ENCODE measurements at places on chromosomes 7 and 10.

DNA sequence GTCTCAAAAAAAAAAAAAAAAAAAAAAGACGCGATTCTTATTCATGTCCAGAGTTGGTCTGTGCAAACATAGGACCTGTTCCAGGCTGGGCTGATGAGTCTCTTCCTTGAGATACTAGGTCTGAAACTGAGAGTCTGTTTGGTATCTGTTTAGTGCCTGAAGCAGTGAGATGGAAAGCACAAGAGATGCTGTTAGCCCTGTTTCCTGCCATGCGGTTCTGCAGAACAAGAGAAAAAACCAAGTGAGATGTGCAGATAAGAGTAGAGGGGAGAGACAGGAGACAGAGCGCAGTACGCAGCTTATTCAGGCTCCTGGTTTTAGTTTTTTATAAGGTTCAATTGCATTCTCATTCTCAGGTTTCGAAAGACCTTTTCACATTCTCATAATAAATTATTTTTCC is 85.8 kb upstream of the PRKCQ start:
- DNase-seq, result no peak

DNA sequence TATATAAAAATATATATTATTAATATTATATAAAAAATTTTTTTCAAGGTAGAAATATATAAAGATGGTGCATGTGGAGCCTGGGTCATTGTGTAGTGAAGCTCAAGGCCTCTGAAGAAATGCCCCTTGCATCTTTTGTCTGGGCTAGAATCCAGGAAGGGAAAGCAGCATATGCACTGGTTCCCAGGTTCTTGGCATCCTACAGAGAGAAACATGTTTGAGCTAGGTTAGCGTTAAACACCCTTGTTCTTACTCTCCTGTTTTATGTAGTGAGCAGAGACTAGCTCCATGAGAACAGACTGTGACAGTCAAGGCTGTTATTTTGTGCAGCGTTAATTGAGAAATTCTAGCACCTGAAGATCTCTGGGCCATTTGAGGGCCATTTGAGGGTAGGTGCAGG is 116.1 kb downstream of the POM121L12 start:
- no peak for DNase-seq

DNA sequence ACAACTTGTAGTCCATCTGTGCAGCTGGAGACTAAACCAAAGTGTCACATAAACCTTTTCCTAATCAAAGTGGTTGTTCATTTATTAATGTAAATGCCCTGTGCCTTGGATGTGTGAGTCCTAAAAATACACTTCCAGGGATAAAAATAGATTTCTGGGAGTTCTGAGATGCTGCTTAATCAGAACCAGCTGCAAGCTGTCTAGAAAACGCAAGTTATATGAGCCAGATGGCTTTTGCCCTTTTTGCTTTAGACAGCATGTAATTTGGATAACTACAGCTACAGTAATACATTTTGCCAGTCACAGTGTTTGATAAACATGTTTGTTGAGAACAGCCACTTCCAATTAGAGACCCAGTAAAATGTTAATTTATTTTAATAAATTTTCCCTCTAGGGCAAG is 185.1 kb upstream of the PRPS1L1 start:
- no peak for DNase-seq

GRCh38 chr10:16809074-16809718 is 8.0 kb downstream of the RSU1 start:
- DNase-seq, result peak; percentile 34

DNA sequence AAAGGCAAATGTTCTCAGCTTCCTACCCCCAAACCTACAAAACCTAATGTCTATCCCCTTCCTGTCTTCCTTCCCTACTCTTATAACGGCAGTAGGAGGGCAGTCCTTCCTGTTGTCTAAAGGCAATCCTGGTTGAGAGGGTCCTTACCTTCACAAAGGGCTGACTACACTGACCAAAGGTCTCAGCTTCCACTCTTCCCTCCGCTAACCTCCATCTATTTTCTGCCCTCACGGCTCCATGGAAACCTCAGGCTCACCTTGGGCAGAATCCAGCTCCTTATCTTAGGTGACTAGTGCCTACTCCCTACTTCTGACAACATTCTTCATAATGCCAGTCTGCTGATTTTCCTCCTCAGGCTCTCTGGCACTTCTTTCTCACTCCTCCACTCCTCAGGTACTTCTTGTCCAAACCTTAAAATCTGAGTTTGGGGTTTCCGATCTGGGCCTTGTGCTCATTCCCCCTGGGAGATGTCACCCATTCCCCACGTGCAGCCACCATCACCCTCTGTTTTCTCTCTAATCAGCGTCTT is 542 bp downstream of the FBXL13 start:
- DNase-seq, result no peak

- no peak for DNase-seq
Observed at GRCh38 chr7:130047831-130048230, 3.3 kb downstream of the ZC3HC1 start.

- no peak for DNase-seq
Observed at GRCh38 chr7:83427884-83428283, 221.1 kb downstream of the SEMA3E start.

DNA sequence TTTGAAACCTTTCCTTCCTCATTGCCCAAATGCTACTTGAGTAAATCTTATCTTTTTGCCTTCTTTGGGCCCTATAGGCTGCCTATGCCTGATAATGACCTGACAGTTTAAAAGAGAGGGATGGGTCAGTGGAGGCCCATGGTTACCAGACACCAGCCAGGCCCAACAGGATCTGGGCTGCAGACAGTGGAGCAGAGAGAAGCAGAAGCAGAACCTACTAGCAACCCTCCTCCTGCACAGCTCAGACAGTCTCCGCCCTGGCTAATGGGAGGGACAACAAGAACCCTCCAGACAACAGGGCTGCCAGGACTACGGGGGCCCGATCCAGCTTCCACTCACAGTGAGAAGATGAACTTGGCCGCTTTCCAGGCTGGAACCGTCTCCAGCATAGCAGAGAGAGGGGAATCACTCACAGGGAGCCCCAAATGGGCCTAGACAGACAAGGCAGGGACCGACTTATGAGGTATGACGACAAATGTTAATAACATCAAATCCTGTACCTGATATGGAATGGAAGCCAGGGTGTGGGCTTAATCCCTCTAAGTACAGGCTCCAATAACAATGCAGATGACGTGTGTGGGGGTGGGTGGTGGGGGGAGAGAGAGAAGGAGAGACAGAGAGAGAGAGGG is 31.7 kb upstream of the DGKI start:
- no peak for DNase-seq

GRCh38 chr7:157097569-157097968 is 41.2 kb upstream of the UBE3C start:
- no peak for DNase-seq

- no peak for DNase-seq
Observed at GRCh38 chr7:18467011-18467410, 28.5 kb upstream of the HDAC9 start.

DNA sequence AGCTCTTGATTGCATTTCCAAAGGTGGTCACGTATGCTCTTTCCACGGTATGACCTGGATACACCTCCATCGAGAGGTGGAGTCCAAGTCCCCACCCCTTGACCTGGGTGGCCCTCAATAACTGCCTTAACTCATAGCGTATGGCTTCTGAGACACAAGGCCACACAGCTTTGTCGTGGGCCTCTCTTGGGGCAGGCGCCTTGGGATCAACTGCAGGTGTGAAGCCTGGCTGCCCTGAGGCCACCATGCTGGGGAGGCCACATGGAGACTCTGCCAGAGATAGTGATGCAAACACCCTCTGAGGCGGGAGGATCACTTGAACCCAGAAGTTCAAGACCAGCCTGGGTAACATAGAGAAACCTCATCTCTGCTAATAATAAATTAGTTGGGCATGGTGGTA is 30.7 kb upstream of the RASGEF1A start:
- no peak for DNase-seq

- no peak for DNase-seq
Observed at GRCh38 chr10:132336919-132337407, 5.0 kb downstream of the LRRC27 start.

DNA sequence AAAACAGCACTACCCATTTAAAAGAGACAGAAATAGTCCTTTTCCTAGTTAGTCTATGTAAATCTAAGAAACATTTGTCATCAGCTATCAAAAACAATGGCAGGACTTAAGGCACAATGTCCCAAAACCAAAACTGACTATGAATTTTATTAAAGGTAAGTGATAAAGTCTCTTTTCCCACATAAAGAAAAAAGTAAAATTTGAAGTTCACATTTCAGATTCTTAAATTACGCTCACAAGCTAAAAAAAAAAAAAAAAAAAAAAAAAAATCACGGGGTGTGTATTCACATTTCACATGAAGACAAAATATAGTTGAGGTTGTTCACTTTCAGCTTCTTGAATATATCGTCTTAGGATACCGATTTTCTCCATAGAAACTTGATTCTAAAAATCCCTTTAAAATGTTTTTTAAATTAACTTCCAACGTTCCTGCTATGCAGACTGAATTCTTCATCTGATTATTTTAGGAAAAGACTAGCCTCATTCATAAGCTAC is 1.6 kb downstream of the P4HA1 start:
- no peak for DNase-seq

- no peak for DNase-seq
Observed at GRCh38 chr7:123485187-123485586, 49.2 kb downstream of the IQUB start.

- no peak for DNase-seq
Observed at GRCh38 chr7:130409067-130409711, 28.9 kb downstream of the CPA1 start.

- no peak for DNase-seq
Observed at GRCh38 chr7:36071605-36072004, 81.4 kb upstream of the EEPD1 start.

Measured in stimulated activated CD4-positive, alpha-beta T cell treated with anti-CD3 and anti-CD28 coated beads, Interleukin-1b, Interleukin-23, amount 100 ng/mL, for 1 hour (primary cell).